ENCODE measurements at places on chromosomes 7 and 10. TPM values are rescaled to one million over a fixed set of nuclear protein-coding genes. Genes with fewer than 3 reads are reported as not detected.

The DRGX gene
- total RNA-seq: not detected

The CYP26C1 gene
- not detected for total RNA-seq

The ARHGEF5 gene
- total RNA-seq: 6.2 TPM

The POLR2J2 gene
- 22.9 TPM for total RNA-seq

The TDRD1 gene
- total RNA-seq: not detected

GRCh38 chr7:149886018-149886415 is 12.2 kb downstream of the ATP6V0E2 start:
- DNase-seq: no peak

DNA sequence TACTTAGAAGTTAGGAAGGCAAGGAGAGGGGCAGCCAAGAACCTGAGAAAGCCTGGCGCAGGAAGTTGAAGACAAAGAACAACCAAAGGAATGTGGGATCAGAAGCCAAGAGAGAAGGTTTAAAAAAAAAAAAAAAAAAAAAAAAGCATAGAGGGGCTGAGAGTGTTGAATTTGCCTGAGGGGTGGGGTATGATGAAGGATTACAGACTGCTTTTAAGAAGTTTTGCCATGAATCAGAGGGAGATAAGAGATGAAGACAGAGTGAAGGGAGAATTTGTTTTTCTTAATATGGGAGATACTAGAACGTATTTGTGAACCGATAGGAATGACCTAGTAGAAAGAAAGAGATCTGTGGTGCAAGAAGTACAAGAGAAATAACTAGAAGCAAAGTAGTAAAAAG is 6.7 kb downstream of the SLC26A4 start:
- no peak for DNase-seq

GRCh38 chr7:156514851-156515250 is 125.7 kb upstream of the RNF32 start:
- DNase-seq: no peak

DNA sequence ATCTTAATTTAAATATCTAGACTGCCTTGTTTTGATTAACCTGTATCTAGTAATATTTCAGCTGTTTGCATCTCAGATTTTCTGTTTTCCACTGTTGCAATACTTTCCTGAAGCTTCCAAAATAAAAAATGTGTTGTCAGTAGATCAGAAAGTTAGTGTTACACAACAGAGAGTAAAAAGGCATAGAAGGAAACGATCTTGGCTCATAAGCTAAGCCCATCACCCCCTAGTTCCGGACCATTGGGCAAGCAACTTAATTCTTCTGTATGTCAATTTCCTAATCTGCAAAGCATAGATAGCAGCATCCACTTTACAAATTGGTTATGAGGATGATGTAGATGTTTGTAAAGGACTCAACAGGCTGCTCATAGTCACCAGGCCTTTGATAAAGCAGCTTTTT is 4.4 kb downstream of the PON3 start:
- DNase-seq: no peak

GRCh38 chr7:134901389-134902020 is 84.8 kb upstream of the AGBL3 start:
- no peak for DNase-seq

- DNase-seq: no peak
Measured at GRCh38 chr10:86344714-86345161, 21.9 kb downstream of the GRID1 start.

GRCh38 chr7:23185980-23186379 is 4.1 kb downstream of the NUP42 start:
- no peak for DNase-seq

DNA sequence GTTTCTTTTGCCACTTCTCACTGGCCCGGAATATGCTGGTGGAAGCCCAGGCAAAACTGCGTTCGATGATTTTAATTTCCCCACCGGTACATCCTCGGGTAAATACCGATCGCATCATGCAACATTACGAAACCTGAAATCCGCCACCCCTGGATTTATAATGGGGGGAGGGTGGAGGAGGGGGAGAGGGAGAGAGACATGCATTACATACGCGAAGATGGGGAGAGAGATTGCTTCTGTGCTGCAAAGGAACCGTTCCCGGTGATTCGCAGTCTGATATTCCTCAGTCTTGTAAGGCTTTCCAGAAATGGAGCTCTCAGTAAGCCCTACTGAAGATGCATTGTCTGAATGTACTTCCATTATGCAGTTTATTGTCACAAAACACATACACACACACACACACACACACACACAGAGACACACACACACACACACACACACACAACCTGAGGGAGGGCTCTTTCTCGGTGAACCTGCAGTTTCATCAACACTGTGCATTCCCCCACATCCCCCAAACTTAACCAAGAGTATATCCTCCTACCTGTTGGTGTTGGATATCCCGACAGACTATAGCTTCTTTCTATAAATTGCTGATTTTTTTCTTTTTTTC is 741 bp downstream of the GPR85 start:
- DNase-seq: no peak

DNA sequence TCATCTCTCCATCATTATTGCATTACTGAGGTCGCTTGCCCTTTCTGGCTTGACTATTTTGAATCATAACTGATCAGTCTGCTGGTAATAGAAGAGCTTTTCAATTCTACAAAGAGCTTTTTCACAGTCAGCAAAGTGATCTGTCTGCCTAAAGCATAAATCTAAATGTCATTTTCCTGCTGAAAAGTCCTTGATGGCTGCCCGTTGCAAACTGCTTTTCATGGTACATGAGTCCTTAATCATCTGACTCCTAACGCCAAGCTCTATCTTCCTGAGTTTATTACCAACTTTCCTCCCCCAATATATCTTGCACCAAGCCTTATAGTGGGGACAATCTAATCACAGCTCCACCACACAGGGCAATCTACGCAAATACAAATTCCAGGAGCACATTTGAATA is 39.8 kb downstream of the THSD7A start:
- DNase-seq: no peak

GRCh38 chr10:30782537-30783461 is 153.2 kb upstream of the LYZL2 start:
- DNase-seq: no peak

- no peak for DNase-seq
Measured at GRCh38 chr7:45443263-45443662, 130.9 kb upstream of the ADCY1 start.

GRCh38 chr10:48776528-48776927 is 91.9 kb downstream of the WDFY4 start:
- no peak for DNase-seq

GRCh38 chr7:42880392-42880791 is 31.5 kb downstream of the C7orf25 start:
- DNase-seq: no peak

DNA sequence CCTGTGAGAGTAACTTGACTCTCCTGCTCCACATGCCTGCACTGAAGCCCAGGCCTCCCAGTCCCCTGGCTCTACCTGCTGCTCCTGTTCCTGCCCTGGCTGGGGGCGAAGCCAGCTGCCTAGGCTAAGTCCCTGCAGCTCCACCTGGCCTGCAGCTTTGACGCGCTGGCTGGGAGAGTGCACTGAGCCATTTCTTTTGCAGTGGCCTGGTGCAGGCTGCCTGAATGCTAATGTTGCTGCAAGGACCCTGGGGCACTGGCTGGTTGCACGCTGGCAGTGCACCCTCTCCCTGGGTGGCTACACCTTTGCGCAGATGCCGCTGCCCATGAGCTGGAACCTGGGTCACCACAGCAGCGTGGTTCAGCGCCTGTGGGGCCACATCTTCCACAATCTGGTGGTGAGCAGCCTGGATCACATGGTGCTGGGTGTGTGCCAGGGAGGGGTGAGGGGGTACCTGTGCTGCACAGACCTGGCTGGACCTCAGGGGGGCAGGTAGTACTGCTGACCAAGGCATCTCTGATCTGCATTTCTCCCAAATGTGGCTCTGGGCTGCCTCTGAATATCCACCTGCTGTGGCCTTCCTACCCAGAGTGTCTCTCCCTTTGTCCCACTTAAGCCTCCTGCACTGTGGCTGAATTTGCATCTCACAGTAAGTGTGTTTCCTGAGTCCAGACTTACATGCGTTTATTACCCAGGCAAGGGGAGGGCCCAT is 20.0 kb downstream of the IMPDH1 start:
- no peak for DNase-seq

DNA sequence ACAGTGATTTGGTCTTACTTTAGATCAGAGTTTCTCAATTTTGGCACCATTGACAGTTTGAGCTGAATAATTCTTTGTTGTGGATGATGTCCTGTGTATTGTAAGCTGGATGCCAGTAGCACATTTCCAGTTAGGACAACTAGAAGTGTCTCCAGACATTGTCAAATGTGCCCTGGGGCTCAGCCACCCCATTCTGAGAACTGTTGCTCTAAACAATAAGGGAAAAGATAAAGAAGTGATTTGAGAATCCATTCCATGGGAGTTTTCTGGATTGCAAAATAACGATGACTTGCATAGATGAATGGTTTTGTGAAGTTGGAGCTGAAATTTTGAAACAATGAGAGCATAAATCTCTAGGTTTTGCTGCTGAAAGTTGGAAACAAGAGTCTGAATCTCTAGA is 44.6 kb downstream of the NUP205 start:
- no peak for DNase-seq

GRCh38 chr10:129494740-129495139 is 27.7 kb downstream of the MGMT start:
- no peak for DNase-seq

GRCh38 chr7:1099637-1100036 is 11.7 kb downstream of the GPER1 start:
- DNase-seq: no peak

- DNase-seq: no peak
Measured at GRCh38 chr10:44922796-44923545, 11.8 kb downstream of the TMEM72 start.

GRCh38 chr10:49534670-49535381 is 4.1 kb downstream of the ERCC6 start:
- no peak for DNase-seq

GRCh38 chr7:157488281-157488680 is 151.5 kb downstream of the DNAJB6 start:
- DNase-seq: no peak

All from CD8-positive, alpha-beta T cell (primary cell).